ENCODE measurements at places on chromosomes 1 and 21.

DNA sequence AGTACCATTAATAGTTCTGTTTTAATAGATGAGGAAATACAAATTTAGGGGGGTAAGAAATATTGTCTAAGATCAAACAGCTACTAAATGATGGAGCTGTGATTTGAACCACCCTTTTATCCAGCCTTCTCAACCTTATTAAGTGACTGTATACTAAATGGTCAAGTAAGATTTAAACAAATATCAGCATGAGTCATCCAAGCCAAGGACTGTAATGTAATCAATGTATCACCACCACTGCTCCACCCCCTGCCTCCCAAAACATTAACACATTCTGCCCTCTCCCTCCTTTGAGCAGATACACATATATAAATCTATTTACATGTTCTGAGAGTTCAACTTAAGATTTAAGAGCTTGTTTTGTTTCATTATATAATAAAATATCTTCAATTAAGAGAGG lies 58.9 kb downstream of the LRRC40 start:
- no peak for DNase-seq

DNA sequence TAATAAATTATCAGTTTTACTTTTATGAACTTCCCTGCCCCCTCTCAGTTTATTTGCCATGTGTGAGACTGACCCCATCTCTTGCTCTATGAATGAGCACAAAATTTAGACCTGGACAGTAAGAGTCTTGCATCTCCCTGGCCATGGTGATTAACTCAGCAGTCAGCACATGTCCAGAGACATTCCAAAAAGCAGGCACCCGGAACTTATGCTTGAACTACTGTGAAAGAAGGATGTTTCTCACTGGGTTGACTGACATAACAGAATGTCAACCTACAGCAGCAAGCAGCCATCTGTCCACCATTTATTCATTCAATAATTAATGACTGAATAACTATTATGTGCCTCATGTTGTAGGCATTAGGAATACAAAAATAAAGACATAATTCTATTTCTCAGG lies 11.3 kb upstream of the SEC16B start:
- no peak for DNase-seq

- no peak for DNase-seq
Observed at GRCh38 chr21:46145840-46146691, 9.3 kb downstream of the FTCD start.

DNA sequence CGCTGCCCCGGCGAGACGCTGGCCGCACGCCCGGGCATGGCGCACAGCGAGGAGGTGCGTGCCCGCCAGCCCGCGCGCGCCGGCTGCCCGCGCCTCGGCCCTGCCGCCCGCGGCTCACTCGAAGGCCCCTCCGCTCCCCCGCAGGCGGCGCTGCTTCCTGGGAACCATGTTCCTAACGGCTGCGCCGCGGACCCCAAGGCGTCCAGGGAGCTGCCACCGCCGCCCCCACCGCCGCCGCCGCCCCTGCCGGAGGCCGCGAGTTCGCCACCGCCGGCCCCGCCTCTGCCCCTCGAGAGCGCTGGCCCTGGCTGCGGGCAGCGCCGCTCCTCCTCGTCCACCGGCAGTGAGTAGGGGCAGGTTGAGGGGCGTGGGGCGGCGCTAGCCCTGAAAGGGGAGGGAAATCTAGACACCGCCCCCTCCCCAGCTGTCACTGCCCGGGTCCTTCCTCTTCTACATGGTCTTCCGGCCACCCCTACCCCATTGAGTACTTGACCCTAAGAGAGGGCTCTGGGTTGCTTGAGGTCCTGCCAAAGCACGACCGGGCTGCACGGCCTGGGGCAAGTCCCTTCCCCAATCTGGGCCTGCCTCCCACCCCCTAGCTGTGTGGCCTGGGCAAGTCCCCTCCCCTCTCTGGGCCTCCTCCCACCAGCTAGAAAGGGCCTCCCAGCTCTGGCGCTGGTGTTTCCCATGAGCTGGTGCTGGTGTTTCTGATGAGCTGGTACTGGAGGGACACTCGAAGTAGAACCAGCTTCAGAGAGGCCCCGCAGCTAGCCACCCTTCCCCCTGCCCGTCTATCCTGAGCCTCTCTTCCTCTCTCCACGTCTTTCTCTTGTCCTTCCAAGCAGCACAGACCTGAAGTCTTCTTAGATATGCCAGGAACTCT lies 17.0 kb downstream of the TNFRSF25 start:
- DNase-seq: no peak

- DNase-seq: no peak
Observed at GRCh38 chr1:175801979-175802378, 58.6 kb upstream of the TNR start.

- DNase-seq: no peak
Observed at GRCh38 chr1:227733751-227734545, 1.2 kb downstream of the JMJD4 start.
